Stimulated activated CD8-positive, alpha-beta memory T cell treated with anti-CD3 and anti-CD28 coated beads, Interleukin-4, amount 100 ng/mL, for 1 hour (primary cell): ENCODE measurements at places on chromosomes 12 and 14.

GRCh38 chr12:64160711-64161060 lies 61.4 kb downstream of the KICS2 start:
- DNase-seq, result no peak

DNA sequence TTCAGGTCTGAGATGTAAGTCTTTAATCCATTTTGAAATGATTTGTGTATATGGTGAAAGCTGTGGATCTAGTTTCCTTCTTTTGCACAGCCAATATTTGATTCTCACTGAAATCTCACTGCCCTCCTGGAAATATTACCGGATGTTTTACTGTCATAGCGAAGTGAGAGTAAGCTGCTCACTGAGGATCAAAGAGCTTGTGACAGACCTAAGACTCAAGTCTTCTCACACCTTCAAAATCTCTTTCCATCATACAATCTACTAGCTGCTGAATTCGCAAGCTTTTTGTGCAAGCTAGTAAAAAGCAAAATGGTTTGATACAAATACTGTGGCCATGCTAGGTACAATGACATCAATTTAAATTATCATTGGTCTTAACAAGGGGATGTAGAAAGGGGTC lies 3.9 kb downstream of the LRRK2 start:
- DNase-seq, result no peak

DNA sequence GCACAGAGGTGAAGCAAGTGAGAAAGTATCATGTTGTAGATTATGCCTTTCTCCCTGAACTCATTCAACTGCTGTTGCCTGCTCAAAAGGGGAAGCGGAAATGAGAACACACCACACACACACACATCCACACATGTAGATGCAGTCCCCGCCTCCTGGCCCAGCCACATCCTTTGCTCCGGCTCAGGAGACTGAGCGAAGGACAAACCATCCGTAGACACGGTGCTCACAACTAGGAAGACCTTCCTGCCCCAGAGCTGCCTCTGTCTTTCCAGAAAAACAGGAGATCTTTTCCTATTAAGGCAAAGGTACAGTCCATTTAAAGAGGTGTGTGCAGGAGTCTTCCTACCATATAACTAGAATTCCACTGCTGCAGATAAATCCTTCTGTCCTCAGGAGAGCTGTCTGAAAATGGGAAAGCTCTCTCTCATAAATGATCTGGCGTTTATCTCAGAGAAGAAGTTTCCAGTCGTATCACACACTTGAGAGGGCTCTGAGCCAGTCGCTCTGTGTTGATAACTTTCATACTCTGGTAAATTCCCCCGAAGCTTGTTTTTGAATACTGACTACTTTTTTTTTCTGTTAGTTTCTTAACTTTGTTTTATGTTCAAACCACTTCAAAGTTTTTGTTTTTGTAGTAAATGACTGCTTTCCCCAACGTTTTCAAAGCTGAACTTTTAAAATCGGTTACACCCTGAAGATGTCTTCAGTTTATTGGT lies at the start of gene TESPA1:
Gene TESPA1, minus strand, starts transcription at position 105 of the 719 bp plus-strand sequence. CDS start 10,200 bp downstream, outside the sequence.
- DNase-seq, result peak; percentile 76

GRCh38 chr12:124578445-124578844 lies 11.0 kb upstream of the NCOR2 start:
- DNase-seq, result no peak

GRCh38 chr12:97650242-97650641 lies 187.6 kb downstream of the RMST start:
- DNase-seq, result no peak

- DNase-seq, result no peak
Measured at GRCh38 chr12:105581420-105581819, 250.9 kb downstream of the C12orf75 start.

DNA sequence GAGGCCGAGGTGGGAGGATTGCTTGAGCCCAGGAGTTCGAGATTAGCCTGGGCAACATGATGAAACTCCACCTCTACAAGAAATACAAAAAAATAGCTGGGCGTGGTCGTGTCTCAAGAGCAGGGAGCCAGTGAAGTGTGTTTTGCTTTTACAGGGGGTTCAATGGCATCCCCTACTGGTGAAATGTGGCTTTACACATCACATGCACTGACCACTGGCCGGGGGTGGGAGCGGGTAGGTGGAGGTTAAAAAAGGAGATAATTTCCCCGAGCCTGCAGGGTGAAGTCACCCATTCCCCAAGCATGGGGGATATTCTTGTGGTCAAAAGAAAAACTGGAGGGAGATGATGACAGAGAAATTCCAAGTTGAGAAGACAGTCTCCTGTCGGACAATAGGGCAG lies 63.6 kb upstream of the PWP1 start:
- DNase-seq, result no peak

- DNase-seq, result no peak
Measured at GRCh38 chr12:58419905-58420304, 478.5 kb downstream of the ATP23 start.

- no peak for DNase-seq
Measured at GRCh38 chr12:3155702-3156370, 78.7 kb downstream of the TSPAN9 start.

DNA sequence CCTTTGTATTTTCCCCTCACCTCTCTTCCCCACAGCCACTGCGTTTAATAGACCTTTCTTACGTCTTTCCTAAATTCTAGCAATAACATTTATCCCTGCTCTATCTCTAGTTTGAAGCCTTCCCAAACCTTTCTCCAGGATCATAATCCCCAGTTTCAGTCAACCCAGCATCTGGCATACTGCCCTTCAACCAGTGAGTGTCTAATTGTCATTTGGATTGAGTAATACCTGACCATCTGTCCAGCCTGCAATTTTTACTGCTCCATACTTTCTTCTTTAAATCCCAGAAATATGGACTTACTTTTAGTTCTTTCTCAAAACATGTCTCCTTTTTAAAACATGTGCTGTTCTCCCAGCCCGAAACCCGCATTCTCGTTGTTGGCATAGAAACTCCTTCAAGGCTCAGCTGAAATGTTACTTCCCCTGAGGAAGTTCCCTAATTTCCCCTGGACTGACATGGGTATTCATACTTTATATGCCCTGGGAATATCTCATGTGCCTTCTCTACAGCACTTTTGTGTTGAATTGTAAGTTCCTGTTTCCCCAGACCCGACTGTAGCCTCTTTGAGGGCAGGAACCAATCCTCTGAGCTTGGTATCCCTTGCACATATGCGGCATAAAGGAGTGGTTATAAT lies 65.1 kb upstream of the ETV6 start:
- no peak for DNase-seq

DNA sequence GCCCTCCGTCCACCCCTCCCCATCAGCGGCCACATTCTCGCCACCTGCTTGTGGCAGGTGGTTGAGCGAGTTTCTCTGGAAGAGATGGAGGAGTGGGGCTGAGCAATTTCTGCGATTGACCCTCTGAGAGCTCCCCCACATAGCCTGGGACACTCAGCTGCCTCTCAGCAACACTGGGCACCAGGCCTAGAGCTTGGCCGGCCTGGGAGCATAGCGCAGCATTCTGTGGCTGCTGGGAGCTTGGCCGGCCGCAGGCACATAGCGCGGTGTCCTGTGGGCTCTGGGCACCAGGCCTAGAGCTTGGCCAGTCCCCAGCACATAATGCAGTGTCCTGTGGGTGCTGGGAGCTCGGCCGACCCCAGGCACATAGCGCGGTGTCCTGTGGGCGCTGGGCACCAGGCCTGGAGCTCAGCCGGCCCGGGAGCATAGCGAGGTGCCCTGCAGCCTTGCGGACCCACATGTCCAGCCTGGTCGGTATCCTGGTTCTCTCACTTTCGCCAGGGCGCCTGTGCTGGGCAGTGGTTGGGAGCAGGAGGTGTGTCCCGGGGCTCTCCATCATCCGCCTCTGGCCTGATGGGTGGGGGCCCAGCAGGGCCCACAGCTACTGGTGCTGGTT lies 43.8 kb downstream of the LRCOL1 start:
- DNase-seq, result no peak

DNA sequence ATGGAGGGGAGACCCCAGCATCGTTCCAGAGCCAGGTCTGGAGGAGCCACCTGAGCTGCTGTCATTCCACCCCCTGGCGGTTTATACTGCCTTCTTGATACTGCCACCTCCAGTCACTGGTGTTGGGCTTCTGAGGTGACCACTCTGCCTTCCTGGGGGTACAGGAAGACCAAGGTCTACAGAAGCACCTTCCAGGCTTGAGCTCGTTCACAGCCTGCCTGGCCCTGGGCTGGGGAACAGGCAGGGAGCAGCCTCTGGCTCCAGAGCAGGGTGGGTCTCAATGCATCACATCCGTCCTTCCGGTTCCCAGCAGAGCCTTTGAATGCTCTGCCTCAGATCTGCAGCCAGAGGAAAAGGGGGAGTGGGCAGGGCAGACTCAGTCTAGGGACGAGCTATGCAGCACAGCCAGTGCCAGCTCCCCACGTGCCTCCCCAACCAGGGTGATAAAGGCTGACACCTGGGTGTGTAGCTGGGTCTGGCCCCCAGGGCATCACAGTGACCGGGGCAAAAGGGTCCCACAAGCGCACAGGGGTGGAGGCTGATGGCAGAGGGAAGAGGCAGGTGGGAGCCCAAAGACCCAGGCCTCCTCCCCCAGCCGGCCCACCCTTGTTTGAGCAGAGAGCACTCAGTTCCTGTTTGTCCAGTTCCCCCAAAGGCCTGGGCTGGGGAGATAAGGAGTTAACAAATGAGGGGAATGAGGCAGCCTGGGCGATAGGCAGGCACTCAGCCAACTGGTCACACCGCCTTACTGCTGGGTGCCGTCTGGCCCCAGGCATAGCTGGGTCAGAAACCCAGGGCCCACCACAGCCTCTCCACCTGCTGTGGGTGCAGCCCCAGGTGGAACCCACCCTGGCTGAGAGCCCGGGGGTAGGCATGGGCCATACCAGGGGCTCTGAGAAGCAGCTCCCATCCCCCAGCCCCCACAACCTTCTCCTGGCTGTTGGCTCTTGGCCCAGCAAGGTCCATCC lies 17.1 kb downstream of the DEGS2 start:
- no peak for DNase-seq

DNA sequence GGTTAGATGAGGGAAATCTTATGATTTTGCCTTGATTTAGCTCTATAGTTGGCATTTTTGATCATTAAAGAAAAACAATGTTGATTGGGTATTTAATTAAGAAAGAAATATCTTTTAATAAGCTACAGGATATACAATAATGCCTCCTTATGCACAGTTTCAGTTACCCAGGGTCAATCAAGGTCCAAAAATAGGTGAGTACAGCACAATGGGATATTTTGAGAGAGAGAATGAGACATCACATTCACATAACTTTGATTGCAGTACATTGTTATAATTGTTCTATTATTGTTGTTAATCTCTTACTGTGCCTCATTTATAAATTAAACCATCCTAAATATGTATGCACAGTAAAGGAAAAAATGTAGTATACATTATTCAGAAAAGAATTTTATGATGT lies 102.2 kb downstream of the MYF5 start:
- no peak for DNase-seq

- peak; percentile 11 for DNase-seq
Measured at GRCh38 chr14:22653012-22653621, 9.0 kb upstream of the OR6J1 start.

GRCh38 chr14:52906141-52906601 lies 44.7 kb downstream of the FERMT2 start:
- DNase-seq, result no peak

DNA sequence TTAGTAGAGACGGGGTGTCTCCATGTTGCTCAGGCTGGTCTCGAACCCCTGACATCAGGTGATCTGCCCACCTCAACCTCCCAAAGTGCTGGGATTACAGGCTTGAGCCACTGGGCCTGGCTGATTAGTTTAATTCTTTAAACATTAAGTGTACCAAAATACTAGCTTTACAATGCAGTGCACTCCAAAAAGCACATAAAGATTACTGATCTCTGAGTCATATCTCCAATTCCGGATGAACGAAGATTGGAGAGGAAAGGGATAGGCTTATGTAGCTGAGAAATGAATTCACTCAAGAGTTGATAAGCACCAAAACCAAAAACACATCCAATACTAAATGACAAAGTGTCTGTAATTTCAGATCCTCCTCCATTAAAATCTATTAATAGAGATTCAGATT lies 15.1 kb downstream of the NAV3 start:
- DNase-seq, result no peak

- DNase-seq, result no peak
Measured at GRCh38 chr12:124031058-124031457, 58.0 kb downstream of the ZNF664 start.

- no peak for DNase-seq
Measured at GRCh38 chr14:21036751-21037150, 2.1 kb upstream of the RNASE13 start.
